ENCODE measurements at places on chromosomes 16 and 17. TPM values are rescaled to one million over a fixed set of nuclear protein-coding genes. Genes with fewer than 3 reads are reported as not detected.

ASPHD1 gene
- 0.27 TPM for total RNA-seq

CDRT15 gene
- total RNA-seq = not detected

PLA2G10 gene
- total RNA-seq = not detected

CA5A gene
- total RNA-seq = not detected

SUPT4H1 gene
- total RNA-seq = 67.3 TPM

CMIP gene
- total RNA-seq = 45.2 TPM

ESRP2 gene
- total RNA-seq = 0.27 TPM

NRN1L gene
- total RNA-seq = 0.27 TPM

MYH4 gene
- total RNA-seq = not detected

CHST4 gene
- not detected for total RNA-seq

ABCC3 gene
- 1.6 TPM for total RNA-seq

CD7 gene
- 1.9 TPM for total RNA-seq

VAT1 gene
- 116 TPM for total RNA-seq

CNGB1 gene
- total RNA-seq = not detected

NPIPA3 gene
- 0.27 TPM for total RNA-seq

GCGR gene
- not detected for total RNA-seq

ZBTB4 gene
- 17.8 TPM for total RNA-seq

ALOX12 gene
- 4.3 TPM for total RNA-seq

JPH3 gene
- total RNA-seq = not detected

TMEM186 gene
- total RNA-seq = 6.5 TPM

CDH1 gene
- 1.1 TPM for total RNA-seq

NHERF2 gene
- total RNA-seq = 8.6 TPM

ZNF764 gene
- 16.7 TPM for total RNA-seq

KRTAP9-2 gene
- total RNA-seq = not detected

MAP1LC3B gene
- 26.4 TPM for total RNA-seq

EXOC3L1 gene
- total RNA-seq = under 0.01 TPM

ANKS4B gene
- not detected for total RNA-seq

CRISPLD2 gene
- 2.2 TPM for total RNA-seq

LHX1 gene
- under 0.01 TPM for total RNA-seq

ZFHX3 gene
- 4.0 TPM for total RNA-seq

TCAP gene
- total RNA-seq = 0.81 TPM

KRT27 gene
- not detected for total RNA-seq

CHD9NB gene
- not detected for total RNA-seq

OR2C1 gene
- total RNA-seq = 0.27 TPM

TEKT1 gene
- 0.27 TPM for total RNA-seq

SCIMP gene
- 0.54 TPM for total RNA-seq

CCDC137 gene
- total RNA-seq = 8.3 TPM

TNP2 gene
- not detected for total RNA-seq

NAGS gene
- under 0.01 TPM for total RNA-seq

ZG16 gene
- total RNA-seq = not detected

KRT25 gene
- total RNA-seq = not detected

KRT28 gene
- not detected for total RNA-seq

TMC8 gene
- 75.1 TPM for total RNA-seq

NHLRC4 gene
- 14.3 TPM for total RNA-seq

DHRS7C gene
- total RNA-seq = not detected

CCDC92B gene
- total RNA-seq = 0.27 TPM

MEIOC gene
- total RNA-seq = 0.27 TPM

MPV17L gene
- total RNA-seq = 13.5 TPM

WFIKKN2 gene
- under 0.01 TPM for total RNA-seq

ALOX15 gene
- total RNA-seq = 0.27 TPM

KRTAP4-8 gene
- not detected for total RNA-seq

PRAC2 gene
- not detected for total RNA-seq

All from hematopoietic multipotent progenitor cell (in vitro differentiated cells).